ENCODE measurements at places on chromosomes 5 and 9.

DNA sequence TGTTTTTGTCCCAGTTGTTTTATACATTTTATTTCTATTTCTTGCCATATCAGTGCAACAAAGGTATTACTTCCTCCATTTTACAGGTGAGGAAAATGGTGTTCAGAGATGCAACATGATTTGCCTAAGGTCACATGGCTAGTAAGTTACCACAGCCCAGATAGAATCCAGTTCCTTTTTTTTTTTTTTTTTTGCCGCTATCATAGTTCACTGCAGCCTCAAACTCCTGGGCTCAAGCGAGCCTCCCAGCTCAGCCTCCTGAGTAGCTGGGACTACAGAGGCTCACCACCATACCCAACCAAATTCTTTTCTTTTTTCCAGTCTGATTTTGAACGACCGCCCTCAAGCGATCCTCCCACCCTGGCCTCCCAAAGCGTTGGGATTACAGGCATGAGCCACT, 480 bp upstream of the CCDC69 start:
- DNase-seq: no peak

DNA sequence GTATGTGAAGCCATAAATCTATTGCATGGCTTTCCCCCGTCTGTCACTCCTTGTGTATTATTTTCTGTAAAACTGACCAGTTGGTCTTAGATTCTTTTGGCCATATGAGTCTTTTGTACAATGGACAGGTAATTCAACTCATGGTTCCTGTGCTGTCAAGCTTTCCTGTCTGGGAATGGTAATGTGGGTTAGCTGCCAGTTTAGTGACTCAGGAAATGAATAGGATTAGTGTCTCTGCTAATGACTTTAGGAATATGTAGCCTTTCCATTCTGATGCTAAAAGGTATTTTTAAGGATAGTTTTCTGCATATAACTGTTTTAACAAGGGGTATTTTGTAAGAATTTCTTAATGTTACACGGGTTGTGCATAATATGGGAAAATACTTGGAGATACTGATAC, 182.7 kb downstream of the PBX3 start:
- no peak for DNase-seq

GRCh38 chr5:131209506-131210150, 38.9 kb downstream of the LYRM7 start:
- DNase-seq: no peak

DNA sequence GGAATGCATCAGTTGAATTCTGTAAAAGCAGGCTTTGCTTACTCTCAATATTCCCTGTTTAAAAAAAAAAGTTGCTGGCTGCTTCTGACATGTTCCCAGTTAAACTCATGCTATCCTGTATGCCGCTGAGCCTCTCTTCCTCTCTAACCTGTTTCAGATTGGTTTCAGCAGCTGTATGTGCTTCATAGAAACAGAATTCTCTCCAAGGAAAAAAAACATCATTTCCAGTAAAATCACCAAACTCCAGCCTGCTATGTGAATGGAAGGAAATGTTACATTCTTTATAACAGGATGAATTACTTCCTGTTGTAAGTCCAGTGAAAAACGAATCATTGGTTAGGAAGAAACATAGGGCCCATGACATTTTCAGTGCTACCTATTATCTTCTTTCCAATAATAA, 25.7 kb upstream of the KCNV2 start:
- DNase-seq: peak; percentile 4

- DNase-seq: no peak
Observed at GRCh38 chr5:89028595-89029285, 145.8 kb upstream of the MEF2C start.

DNA sequence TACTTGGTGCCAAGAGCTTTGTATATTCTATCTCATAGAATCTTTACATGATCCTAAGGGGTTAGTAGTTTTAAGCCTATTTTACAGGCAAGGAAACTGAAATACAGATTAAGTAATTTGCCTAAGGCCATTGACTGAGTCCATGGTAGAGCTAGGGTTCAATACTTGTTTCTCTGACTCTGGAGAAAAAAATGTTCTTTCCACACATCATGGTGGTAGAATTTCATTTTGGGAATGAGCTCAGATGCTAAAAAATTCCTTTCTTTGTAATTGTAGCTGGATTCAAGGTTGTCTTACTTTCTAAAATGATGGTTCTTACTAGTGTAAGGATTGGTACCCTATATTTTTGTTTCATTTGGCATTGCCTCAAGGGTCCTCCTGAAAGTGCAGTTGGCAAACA, 86.0 kb downstream of the ANKRD55 start:
- DNase-seq: no peak

- no peak for DNase-seq
Observed at GRCh38 chr9:101072259-101072658, 43.7 kb downstream of the PLPPR1 start.

DNA sequence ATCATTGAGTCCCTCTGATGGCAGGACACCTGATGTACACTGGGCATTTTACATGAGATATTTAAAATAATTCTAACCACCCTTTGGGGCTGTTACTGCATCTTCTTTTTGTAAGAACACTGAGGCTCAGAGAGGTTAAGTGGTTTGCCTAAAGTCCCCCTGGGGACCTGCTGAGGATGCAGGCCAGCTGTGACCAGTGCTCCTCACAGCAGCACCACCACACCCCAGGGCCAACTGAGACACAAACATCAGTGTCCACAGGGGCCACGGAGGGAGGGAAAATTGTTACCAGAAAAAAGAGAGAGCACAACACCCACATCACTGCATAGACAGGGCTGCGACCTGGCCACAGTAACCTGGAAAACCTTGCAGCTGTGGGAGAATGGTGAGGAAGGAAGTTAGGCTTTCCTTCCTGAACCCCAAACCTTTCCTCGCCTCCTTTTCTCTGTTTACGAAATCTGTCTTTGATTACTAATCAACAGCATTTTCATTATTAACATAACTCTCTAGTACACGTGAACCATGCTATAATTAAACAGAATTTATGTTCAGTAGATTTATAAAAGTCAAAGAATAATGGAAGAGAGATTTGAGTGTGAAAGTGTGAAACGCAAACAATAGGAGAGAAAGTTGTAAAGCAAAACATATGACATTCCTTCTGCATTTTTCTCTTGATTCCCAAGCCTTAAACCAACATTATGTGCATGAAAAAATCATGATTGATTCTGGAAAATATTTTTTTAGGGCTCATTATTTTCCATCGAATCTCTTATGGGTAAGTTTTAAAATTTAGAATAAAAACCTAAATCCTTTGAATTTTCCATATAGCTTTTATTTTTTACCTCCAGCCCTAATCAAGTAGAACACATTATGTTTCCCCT, 228.1 kb upstream of the DAPK1 start:
- peak; percentile 66 for DNase-seq

DNA sequence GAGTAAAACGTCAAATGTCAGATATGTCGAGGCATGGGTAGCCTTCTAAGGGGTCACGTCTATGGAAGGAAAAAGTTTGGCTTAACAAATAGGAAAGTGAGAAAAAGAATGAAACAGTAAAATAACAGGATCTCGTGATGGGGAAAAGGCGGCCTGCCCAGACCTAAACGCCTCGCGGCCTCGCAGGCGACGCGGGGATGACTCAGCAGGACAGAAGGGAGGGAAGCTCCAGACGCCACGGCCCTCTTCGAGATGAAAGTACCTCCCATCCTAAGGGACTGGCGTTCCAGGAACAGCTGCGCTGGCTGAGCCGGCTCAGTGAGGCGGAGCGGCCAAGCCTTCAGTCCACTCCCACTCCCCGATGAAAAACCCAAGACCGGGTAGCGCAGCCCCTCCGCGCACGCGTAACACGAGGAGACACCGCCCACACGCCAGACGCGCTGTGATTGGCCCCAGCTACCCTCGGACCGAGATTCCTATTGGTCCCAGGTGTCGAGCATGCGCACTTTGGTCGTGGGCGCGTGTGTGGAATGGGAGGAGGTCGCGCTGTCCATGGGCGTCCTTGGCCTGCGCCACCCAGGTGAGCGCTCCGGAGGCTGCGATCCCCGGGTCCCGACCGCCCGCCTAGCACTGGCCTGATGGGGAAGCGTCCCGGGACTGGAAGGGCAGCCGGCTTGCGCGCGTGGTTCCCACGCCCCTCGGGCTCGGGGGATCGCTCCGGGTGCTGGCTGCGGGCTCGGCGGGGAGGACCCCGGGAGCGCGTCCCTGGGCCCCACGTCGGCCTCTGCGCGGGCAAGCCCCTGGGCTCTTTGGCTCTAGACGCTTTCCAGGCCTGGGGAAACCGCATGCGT, 588.5 kb downstream of the MTRR start:
- peak; percentile 99 for DNase-seq

DNA sequence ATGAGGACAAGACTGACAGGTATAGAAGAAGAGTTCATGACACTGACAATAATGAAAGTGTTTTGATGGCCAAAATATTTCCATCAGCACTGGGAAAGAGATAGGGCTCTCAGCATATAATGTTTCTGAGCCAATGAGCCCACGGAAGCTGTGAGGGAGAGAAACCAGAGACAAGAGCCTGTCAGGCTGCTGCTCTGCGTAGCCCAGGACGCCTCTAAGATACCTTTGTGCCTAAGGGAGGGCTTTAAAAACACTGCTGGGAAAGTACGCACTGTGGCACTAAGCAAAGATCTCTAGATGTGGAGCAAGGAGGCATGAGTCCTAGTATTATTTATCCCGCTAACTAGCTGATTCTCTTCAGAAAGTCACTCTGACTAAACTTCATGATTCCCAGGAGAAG, 11.0 kb upstream of the ELAVL2 start:
- no peak for DNase-seq

- DNase-seq: peak; percentile 23
Observed at GRCh38 chr5:83151821-83152220, 74.5 kb downstream of the XRCC4 start.

DNA sequence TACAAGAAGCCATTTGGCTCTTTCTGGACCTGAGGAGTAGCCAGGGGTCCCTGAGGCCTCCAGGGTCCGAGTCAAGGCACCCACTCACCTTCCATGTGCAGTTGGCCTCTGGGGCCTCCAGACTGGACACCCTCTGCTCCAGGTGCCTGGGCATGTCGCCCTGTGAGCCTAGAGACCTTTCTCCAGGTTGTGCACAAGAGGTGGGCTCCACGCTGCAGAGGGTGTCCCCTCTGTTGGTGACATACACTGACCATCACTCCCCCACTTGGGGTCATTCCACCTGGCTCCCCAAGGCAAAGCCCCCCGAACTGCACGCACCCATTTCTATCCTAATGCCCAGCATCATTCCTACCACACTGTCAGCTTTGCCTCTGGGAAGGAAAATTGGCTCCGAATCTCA, 48.8 kb downstream of the RASGEF1C start:
- no peak for DNase-seq

GRCh38 chr5:114412510-114413171, 50.8 kb downstream of the KCNN2 start:
- DNase-seq: peak; percentile 75

- peak; percentile 19 for DNase-seq
Observed at GRCh38 chr5:112636751-112637150, 100.9 kb upstream of the APC start.

GRCh38 chr9:81259896-81260295, 429.5 kb downstream of the TLE1 start:
- DNase-seq: no peak

- no peak for DNase-seq
Observed at GRCh38 chr9:1383899-1384455, 333.8 kb downstream of the DMRT2 start.

DNA sequence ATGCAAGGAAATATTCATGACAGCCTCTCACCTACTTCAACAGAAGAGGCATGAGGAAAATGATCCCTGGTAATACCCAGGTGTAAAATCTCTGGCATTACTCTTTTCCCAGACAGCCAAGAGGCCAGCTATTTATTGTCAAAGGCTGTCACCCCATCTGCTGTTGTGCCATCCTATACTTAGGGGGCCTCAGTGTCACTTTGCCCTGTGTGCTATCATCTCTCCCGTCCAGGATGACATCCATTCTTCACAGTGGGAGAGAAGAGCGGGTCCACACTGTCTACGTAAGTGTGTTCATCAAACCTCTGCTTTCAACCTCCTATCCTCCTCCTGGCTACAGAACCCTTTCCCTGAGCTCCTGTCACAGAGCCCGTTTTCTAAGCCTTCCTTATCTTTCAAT, 82.6 kb downstream of the MYO10 start:
- DNase-seq: no peak

- DNase-seq: peak; percentile 21
Observed at GRCh38 chr5:120655828-120656435, 191.8 kb downstream of the PRR16 start.

DNA sequence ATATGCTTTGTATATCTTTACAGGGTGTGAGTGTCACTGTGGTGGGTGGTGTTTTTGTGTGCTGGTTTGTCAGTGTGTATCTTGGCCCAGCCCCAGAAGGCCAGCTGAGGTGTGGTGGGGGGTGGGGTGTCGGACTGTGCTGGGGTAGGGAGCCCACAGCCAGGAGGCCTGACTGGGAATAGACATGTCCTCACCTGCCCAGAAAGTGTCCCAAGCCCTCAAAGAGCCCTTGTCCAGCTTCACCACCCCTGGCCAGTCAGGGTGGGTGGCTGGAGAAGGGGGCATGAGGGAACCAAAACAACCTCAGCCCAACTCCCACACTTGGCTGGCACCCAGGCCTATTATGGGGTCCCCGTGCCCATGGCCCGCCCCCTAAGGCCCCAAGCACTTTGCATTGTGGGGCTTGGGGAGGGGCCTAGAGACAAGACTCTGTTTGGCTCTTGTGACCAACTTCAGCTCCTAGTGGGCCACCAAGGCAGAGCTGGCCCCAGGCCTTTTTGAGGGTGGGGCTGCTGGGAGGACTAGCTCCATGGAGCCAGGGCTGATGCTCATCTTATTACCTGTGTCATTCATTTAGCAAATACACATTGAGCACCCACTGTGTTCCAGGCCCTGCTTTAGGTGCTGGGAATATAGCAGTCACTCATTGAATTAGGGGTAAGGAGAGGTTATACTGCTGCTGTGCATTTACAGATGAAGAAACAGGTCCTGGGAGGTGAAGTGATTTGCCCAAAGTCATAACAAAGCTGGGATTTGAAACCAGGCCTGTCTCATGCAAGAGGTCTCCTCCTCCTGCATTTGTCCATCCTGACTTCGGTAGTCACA, 56.2 kb upstream of the PSD2 start:
- no peak for DNase-seq

- no peak for DNase-seq
Observed at GRCh38 chr5:141343953-141344463, 379 bp downstream of the PCDHGA3 start.

DNA sequence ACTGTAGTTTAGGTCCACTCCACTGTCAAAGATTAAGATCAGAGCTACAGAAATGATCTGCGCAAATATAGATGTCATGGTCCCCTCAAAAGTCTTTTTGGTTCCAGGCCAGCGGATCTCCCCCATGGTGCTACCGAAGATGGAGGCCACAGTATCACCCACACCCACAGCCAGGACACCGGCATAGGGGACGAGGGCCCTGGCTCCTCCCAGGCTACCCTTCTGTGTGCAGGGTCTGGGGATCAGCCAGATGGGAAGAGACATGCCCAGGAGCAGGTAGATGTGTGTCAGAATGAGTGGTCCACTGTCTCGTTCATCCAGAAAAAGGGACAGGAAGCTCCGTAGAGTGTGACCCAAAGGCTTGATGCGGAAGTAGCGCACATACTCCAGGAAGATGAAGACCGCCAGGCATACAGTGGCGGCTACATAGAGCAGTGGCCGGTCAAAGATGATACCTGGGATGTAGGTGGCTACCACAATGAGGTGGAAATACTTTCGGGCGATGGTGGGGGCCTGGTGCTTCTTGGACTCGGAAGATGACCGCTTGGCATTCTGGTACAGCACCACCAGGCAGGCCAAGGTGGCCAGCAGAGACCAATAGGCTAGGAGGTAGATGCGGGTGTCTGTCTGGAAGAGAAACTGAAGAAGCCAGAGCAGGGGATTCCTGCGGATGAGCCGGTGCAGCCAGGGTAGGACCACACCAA, 1.5 kb downstream of the DOLK start:
- DNase-seq: no peak

GRCh38 chr5:41681840-41682239, 171.4 kb upstream of the PLCXD3 start:
- DNase-seq: no peak

Data from fibroblast of skin of scalp (primary cell).